A549 treated with ZK216348 at 1 μM for 4 hours (cell line): ENCODE measurements at places on chromosomes 6 and 20. TPM values are rescaled to one million over a fixed set of nuclear protein-coding genes. Genes with fewer than 3 reads are reported as not detected.

Gene GLP1R
- not detected in 5 replicates for total RNA-seq

Gene LGSN
- 1.7 to 3.4 TPM (median 3.0 TPM) in 5 replicates for total RNA-seq

Gene NRSN1
- total RNA-seq = not detected in 5 replicates

Gene ABT1
- 10.5 to 14.3 TPM (median 13.2 TPM) in 5 replicates for total RNA-seq

Gene FAM83C
- 0.07 to 0.15 TPM (median 0.12 TPM) in 4 of 5 replicates, not detected in the other for total RNA-seq
